ENCODE measurements at places on chromosomes 16 and 17.
A peak's percentile ranks its signal among the peaks of the same experiment; 100 is the strongest.

GRCh38 chr17:7929158-7930023, at the start of gene KCNAB3:
Gene KCNAB3, minus strand, starts transcription at chr17:7929856. Its CDS starts 421 bp downstream, at chr17:7929435.
- peak; percentile 31 for DNase-seq

GRCh38 chr17:10984220-10984619, 146.3 kb upstream of the PIRT start:
- DNase-seq, result no peak

DNA sequence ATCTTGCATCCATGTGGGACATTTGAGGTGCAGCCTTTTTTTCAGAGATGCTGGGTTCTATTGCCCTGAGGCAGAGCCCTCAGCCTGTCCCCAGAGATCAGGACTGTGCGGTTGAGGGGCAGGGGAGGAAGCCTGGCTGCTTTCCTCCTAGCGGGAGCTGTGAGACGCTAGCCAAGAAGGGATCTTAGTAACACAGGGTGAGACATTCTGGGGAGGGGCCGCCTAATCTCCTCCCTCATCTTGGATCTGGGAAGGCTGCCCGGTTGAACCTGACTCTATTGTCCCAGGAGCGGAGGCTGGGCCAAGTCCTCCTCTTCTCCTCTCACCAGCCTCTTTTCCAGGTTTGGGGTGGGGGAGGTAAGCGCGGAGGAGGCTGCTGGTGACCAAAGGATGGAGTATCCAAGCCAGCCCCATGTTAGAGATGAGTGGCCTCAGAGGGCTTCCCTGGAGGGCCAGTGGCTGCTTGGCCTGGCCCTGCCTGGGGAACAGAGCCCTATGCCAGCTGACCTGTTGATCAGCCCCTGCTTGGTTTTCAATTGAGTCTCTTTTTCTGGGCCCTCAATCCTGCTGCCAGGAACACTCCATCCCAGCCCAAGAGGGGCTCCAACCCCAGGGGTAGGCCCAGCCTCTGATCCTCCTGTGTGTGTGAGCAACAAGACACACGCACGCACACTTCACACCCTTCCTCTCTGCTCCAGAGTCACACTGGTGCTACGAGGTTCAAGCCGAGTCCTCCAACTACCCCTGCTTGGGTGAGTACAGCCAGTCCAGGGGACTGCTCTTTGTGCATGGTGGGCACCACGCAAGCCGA, 5.0 kb downstream of the CA4 start:
- no peak for DNase-seq

GRCh38 chr17:60534010-60534555, 8.0 kb upstream of the APPBP2 start:
- DNase-seq, result no peak

GRCh38 chr16:67517661-67518423, 10.8 kb upstream of the RIPOR1 start:
- no peak for DNase-seq

- DNase-seq, result no peak
Observed at GRCh38 chr16:83955218-83956130, 2.4 kb downstream of the OSGIN1 start.

DNA sequence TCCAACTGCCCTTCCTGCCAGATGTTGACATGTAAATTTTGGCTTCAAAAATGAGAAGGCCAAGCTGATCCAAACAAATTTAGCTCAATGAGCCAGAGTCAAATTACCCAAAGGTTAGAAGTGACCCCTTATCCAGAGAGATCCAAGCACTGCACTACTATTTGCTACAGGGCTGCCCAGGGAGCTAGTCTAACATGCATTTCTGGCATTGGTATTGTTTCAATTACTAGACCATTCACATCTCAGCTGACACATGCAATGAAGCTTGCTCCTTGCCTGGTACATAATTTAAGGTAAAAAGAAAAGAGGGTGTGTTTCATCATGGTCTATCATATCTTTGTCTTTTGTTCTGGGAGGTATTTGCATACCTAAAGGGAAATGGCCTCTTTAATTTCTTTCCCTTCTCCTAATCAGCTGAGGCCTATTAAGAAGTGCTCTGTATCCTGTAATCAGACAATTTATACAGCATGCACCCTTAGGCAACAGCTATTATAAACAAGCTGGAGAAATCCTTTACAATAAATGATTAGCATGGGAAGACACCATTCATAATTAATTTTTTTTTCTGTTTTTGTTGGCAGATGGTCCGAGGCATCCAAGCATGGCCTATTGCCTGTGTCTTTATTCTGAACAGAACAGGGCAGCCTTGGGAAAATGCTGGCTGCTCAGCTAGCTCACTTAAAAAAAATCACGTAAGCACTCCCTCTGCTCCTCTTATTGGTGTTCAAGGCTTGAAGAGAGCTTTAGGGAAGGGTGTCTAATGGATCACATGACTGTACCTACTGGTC, 161.5 kb upstream of the SALL1 start:
- DNase-seq, result no peak

- no peak for DNase-seq
Observed at GRCh38 chr17:1108478-1108764, 71.4 kb downstream of the ABR start.

- DNase-seq, result peak; percentile 62
Observed at GRCh38 chr16:50671644-50672260, 9.4 kb downstream of the SNX20 start.

DNA sequence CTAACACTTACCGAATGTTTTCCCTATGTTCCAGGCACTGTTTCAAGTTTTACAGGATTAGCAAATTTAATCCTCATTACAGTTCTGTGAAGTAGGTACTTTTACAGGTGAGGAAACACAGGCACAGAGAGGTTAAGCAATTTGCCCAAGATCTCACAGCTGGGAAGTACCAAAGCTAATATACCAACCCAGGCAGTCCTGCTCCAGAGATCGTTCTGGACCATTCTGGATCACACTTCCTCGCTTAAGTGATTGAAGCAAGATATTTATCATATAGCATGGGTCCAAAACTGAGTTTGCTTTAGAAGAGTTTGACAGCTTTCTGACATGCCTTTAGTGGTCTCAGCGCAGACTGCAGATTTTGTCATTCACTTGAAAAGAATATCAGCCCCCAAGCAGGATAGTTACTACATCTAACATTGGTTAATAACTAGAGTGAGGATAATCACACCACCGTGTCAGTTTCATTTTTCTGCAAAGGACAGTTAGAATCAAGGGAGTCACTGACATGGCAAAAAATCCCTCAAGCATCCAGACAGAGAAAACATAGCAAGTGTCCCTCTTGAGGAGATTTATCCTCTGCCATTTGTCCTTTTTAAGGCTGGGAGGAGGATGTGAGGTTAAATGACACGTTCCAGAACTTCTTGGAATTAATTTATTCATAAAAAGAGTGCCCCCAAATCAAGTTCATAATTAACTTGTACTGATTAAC, 5.1 kb downstream of the HS3ST3B1 start:
- DNase-seq, result no peak

All from A549 (cell line).